ENCODE measurements at places on chromosomes 13 and 19.

GRCh38 chr13:33341861-33342452 is 56.4 kb upstream of the STARD13 start:
- DNase-seq = no peak

GRCh38 chr19:43847246-43847645 is 20.1 kb downstream of the ZNF283 start:
- no peak for DNase-seq

- DNase-seq = no peak
These were observed 125.2 kb upstream of the OBI1 start for GRCh38 chr13:78784014-78784750.

- DNase-seq = no peak
These were observed 160.5 kb downstream of the LACC1 start for GRCh38 chr13:44040070-44040817.

DNA sequence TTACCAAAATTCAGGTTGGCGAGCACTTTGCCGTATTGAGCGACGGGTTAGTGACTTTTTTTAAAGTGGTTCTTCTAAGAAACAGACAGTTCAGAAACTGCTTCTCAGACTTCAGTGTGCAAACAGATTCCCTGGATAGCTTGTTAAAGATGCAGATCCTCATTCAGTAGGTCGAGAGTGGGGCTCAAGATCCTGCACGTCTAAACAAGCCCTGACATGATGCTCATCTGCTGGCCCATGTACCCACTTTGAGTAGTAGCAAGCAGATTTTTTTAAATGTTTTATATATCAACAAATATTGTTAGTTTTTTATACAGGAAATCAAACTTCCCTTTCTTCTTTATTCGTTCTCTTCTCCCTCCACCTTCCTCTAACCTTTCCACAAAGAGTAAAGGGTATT is 7.3 kb downstream of the METTL21C start:
- DNase-seq = no peak

DNA sequence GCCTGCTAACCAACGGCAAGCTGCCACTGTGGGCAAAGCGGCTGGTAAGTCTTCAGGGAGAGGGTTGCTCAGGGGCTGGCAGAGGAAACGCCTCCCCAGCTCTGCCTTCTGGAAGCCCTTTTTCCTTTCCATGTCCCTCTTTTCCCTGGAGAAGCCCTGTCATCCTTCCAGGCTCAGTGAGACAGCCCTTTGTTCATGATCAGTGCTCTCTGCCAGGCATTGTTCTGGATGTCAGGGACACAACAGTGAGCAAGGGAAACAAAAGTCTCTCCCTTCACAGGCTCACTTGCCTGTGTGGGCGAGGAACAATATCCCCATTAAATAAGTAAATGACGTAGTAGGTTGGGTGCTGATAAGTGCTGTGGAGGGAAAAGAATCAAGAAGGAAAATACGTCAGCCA is 13.9 kb upstream of the OVOL3 start:
- DNase-seq = peak; percentile 95

DNA sequence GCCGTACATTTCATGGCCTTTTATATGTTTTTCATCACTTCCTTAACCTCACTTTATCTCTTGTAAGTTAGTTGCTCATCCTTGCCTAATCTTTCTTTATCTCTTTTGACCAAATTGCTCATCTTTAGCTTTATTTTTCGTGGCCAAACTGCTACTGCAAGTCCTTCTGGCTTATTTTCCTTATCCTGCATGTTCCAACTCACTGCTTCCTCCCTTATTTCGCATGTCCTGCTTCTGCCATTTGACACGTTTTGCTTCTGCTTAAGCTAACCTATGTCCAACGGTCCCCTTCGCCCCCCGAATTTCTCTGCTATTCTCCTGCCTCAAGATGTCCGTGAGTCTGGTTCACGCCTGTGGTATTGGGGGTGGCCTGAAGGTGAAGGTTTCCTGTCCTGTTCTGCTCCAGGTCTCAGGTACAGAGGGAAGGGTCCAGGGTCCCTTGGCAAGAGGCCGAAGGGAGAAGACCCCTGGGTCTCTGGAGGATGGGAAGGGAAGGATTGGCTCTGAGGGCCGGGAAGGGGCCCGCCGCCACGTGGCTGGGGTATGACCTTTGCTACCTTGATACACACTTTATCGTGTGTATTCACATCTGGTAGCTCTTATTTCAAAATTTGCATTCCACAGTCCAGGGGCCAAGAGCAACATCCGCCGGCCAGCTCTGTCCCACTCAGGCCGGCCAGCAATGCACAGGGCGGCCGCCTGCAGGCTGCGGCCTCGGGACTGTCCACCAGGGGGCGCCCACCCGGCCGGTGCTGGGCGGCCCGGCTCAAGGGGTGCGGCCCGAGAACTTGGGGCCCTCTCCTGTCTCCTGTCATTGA is 2.9 kb upstream of the C19orf85 start:
- peak; percentile 54 for DNase-seq

GRCh38 chr19:58571575-58571947 is 1.6 kb downstream of the MZF1 start:
- no peak for DNase-seq

- no peak for DNase-seq
These were observed 10.1 kb upstream of the ACER1 start for GRCh38 chr19:6343462-6343861.

DNA sequence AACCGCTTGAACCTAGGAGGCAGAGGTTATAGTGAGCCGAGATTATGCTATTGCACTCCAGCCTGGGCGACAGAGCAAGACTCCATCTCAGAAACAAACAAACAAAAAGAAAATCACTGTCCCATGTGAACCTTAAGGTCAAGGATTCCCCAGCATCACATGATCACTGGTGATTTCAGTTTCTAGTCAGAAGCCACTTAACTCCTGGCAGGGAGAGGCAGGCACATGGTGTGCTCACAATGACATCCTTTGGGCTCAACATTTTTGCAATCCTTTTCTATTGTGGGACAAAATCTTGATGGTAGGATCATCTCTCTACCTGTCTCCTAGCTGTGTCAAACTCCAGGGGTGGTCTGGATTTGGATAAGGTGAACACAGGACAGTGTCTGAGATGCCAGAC is 12.1 kb downstream of the AKAP8 start:
- DNase-seq = no peak

DNA sequence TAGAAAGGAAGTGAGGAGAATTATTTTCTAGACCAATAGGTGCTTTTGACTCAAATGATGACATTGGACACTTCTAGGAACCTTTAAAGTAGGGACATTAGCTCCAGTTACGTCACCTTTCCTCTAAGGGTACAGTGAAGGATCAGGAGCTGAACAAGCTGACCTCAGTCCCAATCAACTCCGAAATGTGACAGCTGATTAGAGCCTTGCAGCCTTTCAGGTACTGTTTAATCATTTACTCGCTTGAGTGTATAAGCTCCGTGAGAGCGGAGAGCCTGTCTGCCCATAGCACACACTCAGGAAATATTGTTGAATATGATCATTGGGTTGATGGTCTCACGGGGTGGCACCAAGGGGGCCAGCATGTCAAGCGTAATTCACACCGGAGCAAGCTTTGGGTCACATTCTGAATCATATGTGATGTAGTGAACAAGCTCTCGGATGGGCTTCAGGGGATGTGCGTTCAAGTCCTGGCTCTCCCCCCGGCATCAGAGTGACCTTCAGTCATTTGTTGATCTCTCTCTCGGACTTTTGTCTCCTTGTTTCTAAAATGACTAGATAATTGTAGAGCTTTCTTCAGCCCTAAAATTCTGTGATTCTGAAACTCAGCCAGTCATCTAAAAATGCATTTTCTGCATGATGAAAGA is 141.9 kb downstream of the ZIC5 start:
- no peak for DNase-seq

GRCh38 chr13:42969565-42970172 is 22.4 kb downstream of the EPSTI1 start:
- peak; percentile 69 for DNase-seq

DNA sequence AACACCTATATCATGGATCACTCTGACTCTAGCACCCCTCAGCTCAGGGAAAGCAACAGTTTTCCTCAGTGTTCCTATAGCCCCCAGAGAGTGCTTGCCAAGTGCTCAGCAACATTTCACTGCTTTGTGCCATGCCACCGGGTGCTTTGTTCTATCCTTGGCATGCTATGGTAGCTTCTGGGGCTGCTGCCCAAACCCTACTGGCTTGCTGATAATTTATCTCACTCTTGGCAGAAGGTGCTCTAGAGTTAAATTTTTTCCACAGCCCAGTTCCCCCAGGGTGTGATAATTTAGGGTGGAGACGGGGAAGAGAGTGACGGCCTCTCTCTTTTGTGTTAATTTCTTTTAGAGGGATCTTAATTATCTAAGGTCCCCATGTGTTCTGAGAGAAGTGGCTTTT is 12.6 kb upstream of the CSNK1A1L start:
- DNase-seq = peak; percentile 50

DNA sequence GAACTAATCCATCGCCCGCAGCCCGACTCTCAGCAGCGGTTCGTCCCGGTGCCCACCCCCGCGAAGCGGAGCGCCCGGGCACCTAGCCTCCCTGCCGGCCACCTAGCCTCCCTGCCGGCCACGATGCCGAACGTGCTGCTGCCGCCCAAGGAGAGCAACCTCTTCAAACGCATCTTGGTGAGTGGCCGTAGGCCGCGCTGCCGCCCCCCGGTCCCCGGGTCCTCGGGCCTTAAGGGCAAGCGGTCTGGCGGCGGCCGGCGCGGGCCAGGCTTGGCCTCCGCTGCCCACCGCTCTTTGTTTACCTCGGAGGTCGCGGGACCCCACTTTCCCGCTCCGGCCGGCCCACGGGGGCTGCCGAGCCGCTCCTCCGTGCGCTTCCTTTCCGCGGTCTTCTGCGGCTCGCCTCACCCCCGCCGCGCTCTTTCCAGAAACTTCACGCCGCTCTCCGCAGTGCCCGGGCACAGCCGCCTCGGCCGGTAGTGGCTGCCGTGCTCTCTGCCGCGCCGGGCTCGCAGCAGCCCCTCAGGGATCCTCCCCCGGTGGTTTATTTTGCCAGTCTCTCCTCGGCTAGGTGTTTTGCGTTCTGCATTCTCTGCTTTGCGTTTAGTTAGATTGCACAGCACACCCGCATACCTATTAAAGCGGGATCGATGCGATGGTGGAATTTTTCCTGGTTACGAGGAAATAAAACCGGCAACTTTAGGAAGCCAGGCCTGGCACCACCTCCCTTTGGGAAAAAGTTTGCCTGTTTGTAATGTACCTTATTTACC is 524 bp downstream of the NAA16 start:
- DNase-seq = peak; percentile 38

GRCh38 chr13:45410001-45410400 is 8.2 kb downstream of the SLC25A30 start:
- no peak for DNase-seq

- no peak for DNase-seq
These were observed 2.2 kb downstream of the FLT1 start for GRCh38 chr13:28492569-28493367.

DNA sequence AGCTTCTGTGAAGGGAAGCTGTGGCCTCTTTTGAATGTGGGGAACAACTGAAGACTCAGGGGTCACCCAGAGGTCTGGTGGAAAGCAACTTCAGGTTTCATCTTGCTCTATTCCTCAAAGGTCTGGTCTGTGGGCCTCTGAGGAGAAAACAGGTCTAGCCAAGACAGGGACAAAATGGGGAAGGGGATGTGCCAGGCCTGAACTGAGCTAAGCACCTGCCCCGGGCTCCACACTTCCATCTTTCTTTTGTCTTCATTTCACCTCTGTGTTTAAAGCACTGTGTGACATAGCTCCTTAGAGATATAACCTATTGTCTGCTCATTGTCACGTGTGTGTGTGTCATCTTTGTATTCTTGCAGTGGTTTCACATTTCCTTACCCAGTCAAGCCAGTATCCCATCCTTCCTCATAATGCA is 19.9 kb upstream of the GDF15 start:
- DNase-seq = no peak

DNA sequence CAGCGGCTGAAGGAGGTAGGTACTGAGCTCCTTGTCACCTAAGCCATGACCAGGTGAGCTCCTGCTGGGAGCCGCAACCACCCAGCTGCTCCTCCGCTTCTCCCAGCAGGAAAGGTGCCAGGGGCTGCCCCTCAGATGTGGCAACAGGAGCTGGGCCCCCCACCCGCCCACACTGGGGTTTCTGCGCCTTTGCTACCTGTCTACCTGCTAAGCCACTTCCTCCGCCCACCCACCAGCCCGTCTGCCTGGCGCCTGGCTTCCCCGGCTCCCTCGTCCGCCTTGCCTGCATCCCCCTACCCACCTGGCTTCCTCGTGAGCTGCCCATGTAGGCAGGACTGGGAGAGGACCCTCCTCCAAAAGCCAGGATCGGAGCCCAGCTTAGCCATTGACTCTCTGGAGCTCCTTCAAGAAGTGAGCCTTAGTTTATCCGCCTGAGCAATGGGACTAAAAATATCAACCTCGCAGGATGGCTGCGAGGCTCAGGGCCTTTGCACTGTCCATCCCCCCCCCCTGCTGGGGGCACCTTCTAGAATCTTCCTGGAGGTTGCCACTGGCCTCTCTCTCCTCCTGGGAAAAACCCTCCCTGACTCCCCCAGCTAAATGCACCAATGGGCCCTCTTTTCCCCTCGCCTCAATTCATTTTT is 55.8 kb upstream of the KLF2 start:
- DNase-seq = no peak

DNA sequence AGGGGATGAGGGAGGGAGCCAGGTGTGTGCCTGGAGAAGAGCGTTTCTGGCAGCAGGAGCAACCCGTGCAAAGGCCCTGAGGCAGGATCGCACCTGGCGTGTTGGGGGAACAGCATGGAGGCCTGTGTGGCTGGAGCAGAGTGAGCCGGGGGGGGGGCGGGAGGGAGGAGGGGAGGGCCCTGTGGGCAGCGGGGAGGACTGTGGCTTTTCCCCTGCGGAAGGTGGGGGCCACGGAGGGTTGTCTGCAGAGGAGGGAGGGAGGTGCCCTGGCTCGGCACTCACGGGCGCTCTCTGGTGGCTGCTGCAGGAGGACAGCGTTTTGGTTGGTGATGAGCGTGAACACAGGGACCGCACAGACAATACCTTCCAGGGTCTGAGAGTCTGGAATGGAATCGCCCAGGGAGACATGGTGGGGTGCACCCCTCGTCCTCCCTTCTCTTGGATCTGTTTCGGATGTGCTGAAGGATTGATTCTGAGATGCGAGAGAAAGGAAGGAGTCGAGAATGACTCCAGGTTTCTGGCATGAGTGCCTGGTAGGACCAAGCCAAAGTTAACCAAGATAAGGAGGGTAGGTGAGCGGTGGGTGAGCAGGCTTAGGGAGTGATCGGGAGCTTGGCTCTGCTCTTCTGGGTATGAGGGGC is 6.5 kb downstream of the RAB11B start:
- DNase-seq = peak; percentile 84

DNA sequence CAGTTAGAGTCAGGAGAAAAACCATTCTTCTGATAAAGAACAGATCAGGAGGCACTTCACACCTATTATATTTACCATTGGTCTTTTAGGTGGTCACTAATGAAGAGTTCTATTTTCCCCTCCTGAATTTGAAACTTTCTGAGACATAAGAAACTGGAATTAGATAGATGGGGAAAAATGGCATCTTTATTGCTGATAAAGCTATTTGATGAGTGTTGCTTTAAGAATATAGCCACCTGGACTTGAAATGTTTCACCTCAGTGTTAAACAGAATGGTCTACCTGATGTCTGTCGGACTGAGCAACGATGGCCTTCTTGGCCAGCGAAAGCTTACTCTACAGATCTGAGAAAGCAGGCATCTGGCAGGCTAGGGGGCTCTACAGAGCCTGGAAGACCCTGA is 107.0 kb downstream of the SLITRK5 start:
- no peak for DNase-seq

- no peak for DNase-seq
These were observed 331.1 kb upstream of the KLF12 start for GRCh38 chr13:74465271-74465670.

- DNase-seq = peak; percentile 92
These were observed 9.7 kb upstream of the ILF3 start for GRCh38 chr19:10644260-10645007.

- no peak for DNase-seq
These were observed 2.3 kb downstream of the SPPL2B start for GRCh38 chr19:2330632-2331284.

All from Ammon's horn (tissue), 1 donor.